ENCODE measurements at places on chromosomes 11 and 22.

- H3K27ac ChIP-seq, result no peak overlapping the region
- H3K36me3 ChIP-seq, result no peaks in the 10 kb centered on the region
- no peak overlapping the region for H3K4me3 ChIP-seq
- no peaks in the 10 kb centered on the region for H3K4me1 ChIP-seq
These were observed 335.3 kb downstream of the CTTN start for GRCh38 chr11:70733327-70734325.

- H3K4me3 ChIP-seq, result no peak overlapping the region
- no peak for DNase-seq
- no peak overlapping the region for H3K27ac ChIP-seq
- H3K36me3 ChIP-seq, result no peaks in the 10 kb centered on the region
These were observed 375.1 kb downstream of the OPCML start for GRCh38 chr11:133156986-133157745.

DNA sequence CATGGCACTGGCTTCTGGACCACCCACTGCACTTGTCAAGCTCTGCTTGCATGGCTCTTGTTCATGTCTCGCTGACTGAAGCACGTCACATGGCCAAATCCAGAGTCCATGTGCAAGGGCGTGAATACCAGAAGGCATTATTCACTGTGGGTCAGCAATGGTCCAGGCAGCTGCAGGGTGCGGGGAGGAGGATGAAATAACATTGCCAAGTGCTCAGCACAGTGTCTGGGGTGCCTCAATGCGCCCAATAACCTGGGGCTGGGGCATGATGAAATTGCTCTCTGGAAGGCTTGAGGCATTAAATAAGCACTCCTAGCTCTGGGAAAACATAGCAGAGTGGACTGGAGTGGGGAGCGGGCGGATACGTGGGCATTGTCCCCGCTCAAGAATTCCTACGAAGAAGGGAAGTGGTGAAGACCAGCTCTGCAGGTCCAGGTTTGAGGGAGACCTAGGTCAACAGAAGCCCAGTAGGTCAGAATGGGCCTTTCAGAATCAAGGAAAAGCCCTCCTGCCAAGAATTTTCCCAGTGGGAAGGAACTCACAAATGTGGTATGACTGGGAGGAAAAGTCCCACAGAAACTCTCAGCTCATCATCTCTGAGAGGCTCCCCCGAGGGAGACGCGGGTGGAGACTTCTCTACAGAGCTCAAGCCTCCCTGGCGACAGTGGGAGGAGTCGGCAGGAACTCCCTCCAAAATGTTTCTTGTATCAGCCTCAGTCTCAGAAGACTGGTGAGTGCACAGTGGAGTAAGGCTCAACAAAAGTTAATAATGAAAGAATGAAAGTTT lies 15.3 kb upstream of the ACCSL start:
- H3K36me3 ChIP-seq, result no peaks in the 10 kb centered on the region
- no peak overlapping the region for H3K4me3 ChIP-seq
- H3K27ac ChIP-seq, result no peak overlapping the region
- H3K4me1 ChIP-seq, result no peaks in the 10 kb centered on the region

GRCh38 chr11:105861225-105861624 lies 160.8 kb downstream of the MSANTD4 start:
- no peak overlapping the region for H3K4me3 ChIP-seq
- H3K27ac ChIP-seq, result no peak overlapping the region
- H3K4me1 ChIP-seq, result no peaks in the 10 kb centered on the region
- no peaks in the 10 kb centered on the region for H3K27me3 ChIP-seq

GRCh38 chr11:94702481-94702880 lies 65.7 kb upstream of the AMOTL1 start:
- H3K4me1 ChIP-seq, result peaks cover 13% of the 10 kb centered on the region
- no peak overlapping the region for H3K27ac ChIP-seq
- peaks cover 3% of the 10 kb centered on the region for H3K36me3 ChIP-seq
- H3K4me3 ChIP-seq, result no peak overlapping the region
- H3K27me3 ChIP-seq, result no peaks in the 10 kb centered on the region

GRCh38 chr11:45560155-45560912 lies 105.1 kb downstream of the CHST1 start:
- H3K36me3 ChIP-seq, result no peaks in the 10 kb centered on the region
- H3K4me3 ChIP-seq, result no peak overlapping the region
- no peaks in the 10 kb centered on the region for H3K4me1 ChIP-seq
- no peak overlapping the region for H3K27ac ChIP-seq
- DNase-seq, result no peak

DNA sequence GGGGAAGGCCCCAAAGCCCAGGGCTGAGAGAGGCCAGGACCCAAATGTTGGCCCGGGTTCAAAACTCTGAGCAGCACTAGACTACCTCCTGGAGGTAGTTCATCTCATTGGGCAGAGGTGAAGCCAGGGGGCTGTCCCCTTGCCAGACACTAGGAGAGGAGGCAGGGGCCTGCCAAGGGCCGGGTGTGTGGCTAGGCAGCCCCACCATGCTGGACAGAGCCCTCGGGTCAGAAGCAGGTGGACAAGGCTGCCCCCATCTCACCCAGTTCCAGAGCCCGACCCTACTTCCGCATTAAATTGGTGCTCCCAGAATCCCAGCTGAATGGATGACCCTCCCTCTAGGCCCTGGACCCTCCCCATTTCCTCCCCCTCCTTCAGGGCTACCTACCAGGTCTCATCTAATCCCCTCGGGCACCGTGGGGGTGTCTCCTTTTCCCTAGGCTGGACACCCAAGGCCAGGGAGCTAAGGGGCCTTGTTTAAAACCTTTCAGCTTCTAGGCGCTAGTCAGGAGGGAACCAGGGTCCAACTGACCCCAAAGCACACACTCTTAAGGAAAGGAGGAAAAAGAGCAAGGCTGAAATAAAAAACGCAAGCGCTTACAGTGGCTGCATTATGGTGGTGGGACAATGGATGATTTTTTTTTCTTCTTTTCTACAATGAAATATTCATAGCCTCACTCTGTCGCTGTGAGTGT lies 72.1 kb upstream of the TCF20 start:
- no peaks in the 10 kb centered on the region for H3K36me3 ChIP-seq
- H3K4me3 ChIP-seq, result peak overlapping the region; percentile 8
- H3K4me1 ChIP-seq, result peaks cover 2% of the 10 kb centered on the region
- DNase-seq, result no peak

- H3K27ac ChIP-seq, result no peak overlapping the region
- no peaks in the 10 kb centered on the region for H3K36me3 ChIP-seq
- H3K27me3 ChIP-seq, result peaks cover 15% of the 10 kb centered on the region
These were observed 30.9 kb upstream of the CACNG2 start for GRCh38 chr22:36734171-36735058.

- H3K27ac ChIP-seq, result no peak overlapping the region
- no peak overlapping the region for H3K4me3 ChIP-seq
- no peak for DNase-seq
- no peaks in the 10 kb centered on the region for H3K36me3 ChIP-seq
These were observed 95.3 kb downstream of the FBXO7 start for GRCh38 chr22:32569956-32570355.

DNA sequence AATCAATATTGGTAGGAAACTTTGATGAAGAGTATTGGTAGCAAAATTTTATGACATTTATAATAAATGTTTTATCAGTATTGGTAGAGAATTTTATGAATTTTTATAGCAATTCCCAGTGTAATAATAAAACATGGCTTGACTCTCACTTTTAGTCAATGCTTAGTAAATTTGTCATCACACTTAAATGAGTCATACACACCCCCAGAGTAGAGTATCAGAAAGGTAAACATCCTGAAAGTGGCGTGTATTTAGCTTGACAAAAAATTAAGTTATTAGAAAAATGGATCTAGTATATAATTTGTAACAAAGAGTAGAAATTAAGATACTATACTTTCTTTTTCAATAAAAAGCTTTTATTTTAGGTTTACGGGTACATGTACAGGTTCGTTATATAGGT lies 2.6 kb downstream of the MS4A3 start:
- no peak overlapping the region for H3K27ac ChIP-seq
- no peaks in the 10 kb centered on the region for H3K27me3 ChIP-seq
- H3K4me1 ChIP-seq, result no peaks in the 10 kb centered on the region
- H3K4me3 ChIP-seq, result no peak overlapping the region
- H3K36me3 ChIP-seq, result no peaks in the 10 kb centered on the region

DNA sequence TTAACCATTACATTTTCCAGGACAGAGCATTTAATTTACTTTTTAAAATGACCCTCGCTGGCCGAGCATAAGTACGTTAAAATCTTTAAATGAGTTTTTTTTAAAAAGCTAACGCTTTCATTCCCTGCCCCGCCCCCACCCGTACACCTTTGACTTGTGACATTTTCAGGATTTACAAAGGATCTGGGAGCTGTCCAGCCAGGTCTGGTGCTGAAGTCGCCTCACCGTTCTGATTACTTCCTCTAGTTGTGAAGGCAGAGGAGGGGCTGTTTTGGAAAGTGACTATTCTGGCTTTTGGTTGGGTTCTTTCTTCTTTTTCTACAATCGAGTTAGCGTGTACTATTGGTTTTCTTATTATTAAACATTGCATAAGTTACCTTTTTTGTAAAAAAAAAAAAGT lies 2.9 kb downstream of the C11orf87 start:
- H3K4me3 ChIP-seq, result no peak overlapping the region
- DNase-seq, result no peak

GRCh38 chr11:69014084-69014851 lies 1.2 kb upstream of the MRGPRF start:
- no peaks in the 10 kb centered on the region for H3K36me3 ChIP-seq
- H3K4me3 ChIP-seq, result no peak overlapping the region
- no peak overlapping the region for H3K27ac ChIP-seq
- DNase-seq, result no peak
- H3K27me3 ChIP-seq, result peaks cover 31% of the 10 kb centered on the region
- H3K4me1 ChIP-seq, result peaks cover 20% of the 10 kb centered on the region

- H3K27ac ChIP-seq, result no peak overlapping the region
- DNase-seq, result no peak
- H3K4me3 ChIP-seq, result no peak overlapping the region
- H3K36me3 ChIP-seq, result no peaks in the 10 kb centered on the region
- no peaks in the 10 kb centered on the region for H3K4me1 ChIP-seq
These were observed 10.4 kb downstream of the ANO5 start for GRCh38 chr11:22203281-22203680.

DNA sequence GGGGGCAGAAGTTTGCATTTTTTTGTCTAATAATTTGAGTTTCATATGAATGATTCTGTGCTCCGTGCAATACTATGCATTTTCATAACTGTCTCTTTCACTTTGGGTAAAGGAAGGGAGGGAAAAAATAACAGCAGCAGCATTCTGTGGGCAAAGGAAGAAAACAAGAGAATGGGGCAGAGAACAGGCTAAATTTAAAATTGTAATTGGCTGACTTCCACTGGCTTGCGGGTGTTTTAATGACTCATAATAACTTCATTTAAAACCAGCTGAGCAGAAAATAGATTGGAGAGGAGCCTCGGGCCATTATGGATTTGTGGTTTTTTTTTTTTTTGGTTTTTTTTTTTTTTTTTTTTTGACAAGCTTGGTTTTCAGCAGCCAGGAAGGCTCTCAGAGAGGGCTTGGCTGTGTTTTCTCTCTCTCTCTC lies 107.4 kb downstream of the ZBTB16 start:
- H3K4me1 ChIP-seq, result peaks cover 39% of the 10 kb centered on the region
- no peak overlapping the region for H3K27ac ChIP-seq
- DNase-seq, result peak; percentile 45
- peaks cover 58% of the 10 kb centered on the region for H3K27me3 ChIP-seq

DNA sequence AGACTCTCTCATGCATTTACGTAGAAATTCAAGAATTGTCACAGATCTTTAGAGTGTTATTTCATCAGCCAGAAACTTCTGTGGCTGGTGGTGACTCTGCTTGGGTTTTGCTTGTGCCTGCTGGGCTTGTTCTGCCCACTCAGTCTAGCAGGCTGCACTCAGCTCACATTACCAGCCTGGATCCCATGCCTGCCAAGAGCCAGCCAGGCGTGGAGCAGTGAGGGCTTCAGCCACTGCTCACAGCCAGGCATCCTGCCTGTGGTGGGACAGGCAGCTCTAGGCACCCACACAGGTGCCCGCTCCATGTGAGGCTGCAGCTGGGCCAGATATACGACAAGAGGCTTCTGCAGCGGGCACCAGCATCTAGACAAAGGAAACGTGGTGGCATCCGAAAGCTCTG lies 1213.3 kb upstream of the RAG2 start:
- H3K4me1 ChIP-seq, result no peaks in the 10 kb centered on the region
- no peak overlapping the region for H3K4me3 ChIP-seq
- H3K27ac ChIP-seq, result no peak overlapping the region
- no peaks in the 10 kb centered on the region for H3K36me3 ChIP-seq
- no peak for DNase-seq

- no peaks in the 10 kb centered on the region for H3K36me3 ChIP-seq
- DNase-seq, result no peak
- H3K27ac ChIP-seq, result no peak overlapping the region
These were observed 65.8 kb downstream of the CSTPP1 start for GRCh38 chr11:47002390-47002789.

GRCh38 chr11:46519351-46519750 lies 74.5 kb downstream of the AMBRA1 start:
- no peaks in the 10 kb centered on the region for H3K36me3 ChIP-seq
- DNase-seq, result no peak
- no peak overlapping the region for H3K4me3 ChIP-seq
- H3K4me1 ChIP-seq, result peaks cover 26% of the 10 kb centered on the region
- H3K27ac ChIP-seq, result no peak overlapping the region

GRCh38 chr11:46930089-46930488 lies 6.5 kb upstream of the CSTPP1 start:
- H3K36me3 ChIP-seq, result no peaks in the 10 kb centered on the region
- peaks cover 4% of the 10 kb centered on the region for H3K4me1 ChIP-seq

DNA sequence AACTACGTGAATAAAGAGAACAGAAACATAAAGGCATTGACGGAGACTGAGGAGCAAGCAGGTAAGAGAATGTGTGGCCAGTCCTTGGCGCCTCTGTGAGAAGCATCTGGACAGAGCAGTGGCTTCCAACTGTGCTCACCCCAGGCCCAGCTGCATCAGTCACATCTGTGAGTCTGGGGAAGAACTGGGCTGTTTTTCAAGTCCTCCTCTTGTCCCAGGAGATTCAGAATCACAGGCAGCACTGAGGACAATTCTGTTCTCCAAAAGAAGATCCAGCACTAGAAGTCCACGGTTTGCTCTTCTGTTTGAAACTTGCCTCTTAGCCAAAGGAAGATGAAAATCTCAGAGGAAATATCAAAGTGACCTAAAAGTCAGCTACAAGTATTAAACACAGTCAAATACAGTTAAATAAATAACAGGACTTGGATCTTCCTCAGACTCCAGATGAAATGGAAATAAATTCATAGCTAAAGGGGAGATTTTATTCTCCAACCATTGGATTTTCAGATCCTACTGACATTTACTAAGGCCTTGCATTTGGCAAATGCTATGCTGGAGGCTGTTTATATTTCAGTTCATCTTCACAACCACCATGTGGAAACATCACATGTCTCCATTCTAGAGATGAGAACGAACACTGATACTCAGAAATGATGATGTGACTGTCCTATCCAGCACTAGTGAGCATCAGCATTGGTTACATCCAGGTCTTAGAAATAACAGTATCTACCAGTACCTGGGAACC lies 14.1 kb downstream of the FAM181B start:
- DNase-seq, result no peak
- no peaks in the 10 kb centered on the region for H3K4me1 ChIP-seq
- no peak overlapping the region for H3K27ac ChIP-seq
- no peaks in the 10 kb centered on the region for H3K36me3 ChIP-seq

Measured in keratinocyte (primary cell).